ENCODE measurements at places on chromosomes 5 and 9. TPM values are rescaled to one million over a fixed set of nuclear protein-coding genes. Genes with fewer than 3 reads are reported as not detected.

GRCh38 chr9:136292591-136293448 lies 11.1 kb downstream of the CCDC187 start:
- no peak overlapping the region for H3K4me3 ChIP-seq
- no peaks in the 10 kb centered on the region for H3K36me3 ChIP-seq
- no peaks in the 10 kb centered on the region for H3K27me3 ChIP-seq
- H3K27ac ChIP-seq, result no peak overlapping the region

GABRP gene
- not detected for total RNA-seq

PTPN3 gene
- not detected for total RNA-seq

- H3K36me3 ChIP-seq, result no peaks in the 10 kb centered on the region
- H3K27ac ChIP-seq, result no peak overlapping the region
- no peaks in the 10 kb centered on the region for H3K4me1 ChIP-seq
- H3K4me3 ChIP-seq, result no peak overlapping the region
Measured at GRCh38 chr9:79902825-79903600, 331.2 kb downstream of the TLE4 start.

IFT74 gene
- 6.5 TPM for total RNA-seq

LRSAM1 gene
- total RNA-seq, result 18.0 TPM

WWC1 gene
- not detected for total RNA-seq

FCN1 gene
- total RNA-seq, result not detected

IFNK gene
- not detected for total RNA-seq

DNA sequence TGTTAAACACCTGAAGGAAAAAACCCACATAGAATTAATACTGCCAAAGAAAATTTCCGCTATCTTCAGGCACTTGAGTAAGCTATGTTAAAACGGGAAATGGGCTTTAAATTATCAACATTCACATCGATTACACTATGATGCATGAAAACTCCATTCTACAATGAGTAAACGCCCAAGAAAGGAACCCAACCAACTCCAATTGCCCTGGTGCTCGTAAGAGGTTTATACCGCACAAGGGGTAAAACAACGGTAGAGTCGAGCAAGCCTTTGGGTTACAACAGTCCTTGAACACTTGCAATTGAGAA lies 1.0 kb downstream of the AGTPBP1 start:
- DNase-seq, result no peak
- no peaks in the 10 kb centered on the region for H3K36me3 ChIP-seq
- H3K4me1 ChIP-seq, result peaks cover 42% of the 10 kb centered on the region
- H3K27me3 ChIP-seq, result peaks cover 6% of the 10 kb centered on the region
